ENCODE measurements at places on chromosomes 6 and 20.

GRCh38 chr20:46222521-46223007 is 85.7 kb downstream of the CDH22 start:
- no peak for DNase-seq

- no peak for DNase-seq
Observed at GRCh38 chr20:37295001-37295400, 5.5 kb downstream of the MANBAL start.

DNA sequence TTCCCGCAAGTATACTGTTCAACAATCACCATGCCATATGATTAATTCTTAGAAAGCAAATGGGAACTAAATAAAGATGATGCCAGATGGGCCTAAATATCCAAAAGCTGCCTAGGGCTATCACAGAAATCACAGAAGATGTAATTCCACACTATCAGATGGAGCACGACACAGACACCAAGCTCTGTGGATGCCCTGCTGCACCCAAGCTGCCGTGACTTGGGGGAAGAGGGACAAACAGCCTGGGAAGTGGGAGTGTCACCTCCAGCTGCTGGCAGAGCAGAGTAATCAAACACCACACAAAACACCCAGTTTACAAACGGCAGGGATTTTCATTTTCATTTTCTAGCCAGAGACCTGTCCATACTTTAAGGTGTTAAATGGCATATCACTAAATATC is 35.7 kb downstream of the PDE10A start:
- DNase-seq: no peak

DNA sequence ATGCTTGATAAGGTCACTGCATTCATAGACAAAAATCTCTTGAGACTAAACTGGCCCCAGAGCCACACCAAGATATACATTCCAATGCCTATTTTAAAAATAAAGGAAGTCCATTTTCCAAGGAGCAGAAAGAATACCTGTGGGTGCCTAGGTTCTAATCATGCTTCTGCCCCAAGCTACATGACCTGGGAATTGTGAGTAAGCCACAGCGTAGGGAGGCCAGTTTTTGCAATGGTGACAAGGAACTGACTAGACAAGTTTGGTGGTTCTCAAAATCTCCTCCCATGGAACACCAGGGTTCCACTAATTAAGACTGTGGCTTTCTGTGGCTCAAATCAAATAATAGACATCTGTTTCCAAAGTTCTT is 83.3 kb downstream of the GMDS start:
- no peak for DNase-seq

- DNase-seq: no peak
Observed at GRCh38 chr6:137512757-137513605, 18.8 kb upstream of the OLIG3 start.

- no peak for DNase-seq
Observed at GRCh38 chr20:22833851-22834250, 201.3 kb upstream of the SSTR4 start.
